ENCODE measurements at places on chromosomes 3 and 15.
A peak's percentile ranks its signal among the peaks of the same experiment; 100 is the strongest.

DNA sequence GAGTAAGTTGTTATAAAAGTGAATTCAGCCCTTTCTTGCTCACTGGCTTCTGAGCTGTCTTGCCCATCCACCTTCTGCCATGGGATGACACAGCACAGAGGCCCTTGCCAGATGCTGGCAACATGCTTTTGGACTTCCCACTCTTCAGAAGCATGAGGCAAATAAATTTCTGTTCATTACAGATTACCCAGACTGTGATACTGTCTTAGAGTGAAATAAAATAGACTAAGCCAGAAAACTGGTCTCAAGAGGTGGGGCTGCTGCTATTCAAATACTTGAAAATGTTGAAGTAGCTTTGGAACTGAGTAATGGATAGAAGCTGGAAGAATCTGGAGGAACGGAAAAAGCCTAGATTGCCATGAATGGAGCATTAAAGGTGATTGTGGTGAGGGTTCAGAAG is 170.4 kb downstream of the ZMAT3 start:
- no peak for DNase-seq

DNA sequence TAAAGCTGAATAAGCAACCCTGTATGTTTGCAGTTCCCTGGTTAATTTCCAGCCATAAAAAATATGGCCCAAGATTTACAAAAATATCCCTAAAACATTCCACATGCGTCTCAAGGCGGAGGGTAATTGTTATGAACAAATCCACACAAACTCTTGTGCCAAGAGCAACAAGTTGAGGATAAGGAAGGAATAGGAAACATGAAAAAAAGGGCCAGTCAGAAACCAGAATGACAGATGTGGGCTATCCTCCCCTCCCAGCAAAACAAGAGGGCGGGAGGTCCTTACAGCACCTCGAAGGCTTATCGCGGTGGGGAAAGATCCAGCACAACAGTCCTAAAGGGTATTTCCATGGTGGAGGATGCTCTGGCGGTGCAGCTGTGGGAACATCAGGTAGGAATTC is 155.6 kb upstream of the HES1 start:
- no peak for DNase-seq

DNA sequence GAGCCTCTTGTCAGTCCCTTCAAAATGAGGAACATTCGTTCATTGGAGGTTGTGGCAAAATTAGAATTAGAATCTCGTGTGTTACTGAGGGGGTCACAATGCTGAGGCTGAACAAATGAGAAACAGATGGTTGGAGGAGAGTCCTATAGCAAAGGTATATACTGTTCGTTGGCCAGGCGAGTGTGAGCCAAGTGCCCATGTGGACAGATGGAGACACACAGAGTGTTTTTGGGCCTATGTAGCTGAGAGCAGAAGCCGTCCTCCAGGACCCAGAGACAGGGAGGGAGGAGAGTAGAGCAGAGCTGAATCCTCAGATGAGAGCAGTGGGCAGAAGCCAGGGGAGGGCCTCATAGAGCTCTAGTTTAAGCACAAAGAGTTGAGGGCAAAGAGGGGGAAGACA is 98.9 kb downstream of the NR1D2 start:
- DNase-seq = no peak

DNA sequence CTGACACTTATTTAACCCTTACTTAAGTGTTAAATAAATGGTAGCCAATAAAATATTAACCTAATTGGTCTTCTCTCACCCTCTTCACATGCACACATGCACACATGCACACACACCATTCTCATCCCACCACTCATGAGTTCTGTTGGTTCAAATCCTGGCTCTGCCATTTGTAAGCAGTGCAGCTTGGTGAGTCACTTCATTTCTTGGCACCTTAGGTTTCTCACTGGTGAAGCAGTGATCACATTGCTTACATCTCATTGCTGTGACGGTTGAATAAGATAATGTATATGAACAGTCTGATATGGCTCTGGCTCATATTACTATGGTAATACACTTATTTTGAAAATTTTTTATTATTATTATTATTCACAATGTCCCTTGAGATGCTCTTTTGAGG is 33.8 kb downstream of the RIOX2 start:
- no peak for DNase-seq

DNA sequence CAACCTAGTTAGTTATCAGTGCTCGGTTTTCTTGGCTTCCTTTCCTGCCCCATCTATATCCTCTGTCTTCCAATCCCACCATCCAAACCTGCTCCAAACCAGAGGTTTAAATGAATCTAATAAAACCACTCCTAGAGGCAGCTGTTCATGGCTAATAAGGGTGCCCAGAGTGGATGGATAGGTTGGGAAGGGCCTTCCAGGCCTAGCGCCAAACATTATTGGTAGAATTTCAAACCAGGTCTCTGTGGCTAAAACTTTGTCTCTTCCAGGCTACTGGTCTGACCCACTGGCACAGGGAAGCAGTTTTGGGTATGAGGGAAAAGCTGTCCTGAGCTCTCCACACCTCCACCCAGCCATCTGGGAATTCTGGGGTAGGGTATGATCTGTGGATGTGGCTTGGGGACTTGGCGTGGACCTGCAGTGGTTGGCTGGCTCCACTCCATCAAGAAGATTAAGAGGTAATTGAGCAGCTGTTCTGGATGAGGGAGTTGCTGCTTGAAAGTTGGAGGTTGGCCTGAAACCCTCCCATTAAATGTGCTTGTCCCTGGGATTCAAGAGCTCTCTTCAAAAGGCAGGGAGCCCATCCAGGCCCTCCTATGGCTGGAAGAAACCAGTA is 29.3 kb upstream of the INSYN1 start:
- no peak for DNase-seq

- DNase-seq = no peak
These were observed 98.2 kb downstream of the TMEM108 start for GRCh38 chr3:133136114-133137041.

DNA sequence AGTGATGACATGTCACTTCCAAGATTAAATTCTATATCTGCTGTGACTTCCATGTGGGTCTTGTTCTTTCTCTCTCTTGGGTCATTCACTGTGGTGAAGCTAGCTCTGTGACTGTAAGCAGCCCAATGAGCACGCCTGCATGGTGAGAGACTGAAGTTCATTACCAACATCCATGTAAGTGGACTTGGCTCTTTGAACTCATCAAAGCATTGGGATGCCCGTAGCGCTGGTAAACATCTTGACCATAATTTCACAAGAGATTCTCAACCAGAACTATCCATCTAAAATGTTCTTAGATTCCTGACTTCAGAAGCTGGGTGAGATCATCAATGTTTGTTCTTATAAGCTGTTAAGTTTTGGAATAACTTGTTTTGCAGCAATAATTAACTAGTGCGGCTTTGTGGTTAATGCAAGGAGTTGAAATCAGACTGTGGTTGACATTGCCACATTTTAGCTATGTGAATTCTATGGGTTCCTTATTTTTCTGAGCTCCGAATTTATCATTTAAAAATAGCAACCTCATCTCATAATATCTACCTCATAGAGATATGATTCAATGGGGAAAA is 31.6 kb upstream of the LRRC3B start:
- peak; percentile 13 for DNase-seq

GRCh38 chr3:171101982-171102641 is 75.6 kb upstream of the SLC2A2 start:
- no peak for DNase-seq

GRCh38 chr15:75662823-75663519 is 15.3 kb downstream of the SNX33 start:
- DNase-seq = no peak

DNA sequence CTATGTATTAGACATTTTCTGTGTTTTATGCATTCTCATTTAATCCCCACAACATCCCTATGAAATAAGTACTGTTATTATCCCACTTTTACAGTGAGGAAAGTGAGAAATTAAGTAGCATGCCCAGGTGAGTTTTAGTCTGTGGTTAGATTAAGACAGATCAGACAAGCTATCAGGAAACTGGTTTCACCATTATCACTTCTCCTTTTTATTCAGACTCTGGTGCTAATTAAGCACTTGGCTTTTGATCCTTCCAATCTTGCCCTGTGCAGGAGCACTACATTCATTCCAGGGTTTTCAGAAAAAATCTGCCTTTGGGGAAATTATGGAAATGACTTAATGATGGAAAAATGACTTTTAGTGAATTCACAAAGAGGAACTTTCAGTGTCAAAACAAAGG is 115.2 kb downstream of the TMEM108 start:
- peak; percentile 17 for DNase-seq
